ENCODE measurements at places on chromosomes 5 and 9.
A peak's percentile ranks its signal among the peaks of the same experiment; 100 is the strongest.

DNA sequence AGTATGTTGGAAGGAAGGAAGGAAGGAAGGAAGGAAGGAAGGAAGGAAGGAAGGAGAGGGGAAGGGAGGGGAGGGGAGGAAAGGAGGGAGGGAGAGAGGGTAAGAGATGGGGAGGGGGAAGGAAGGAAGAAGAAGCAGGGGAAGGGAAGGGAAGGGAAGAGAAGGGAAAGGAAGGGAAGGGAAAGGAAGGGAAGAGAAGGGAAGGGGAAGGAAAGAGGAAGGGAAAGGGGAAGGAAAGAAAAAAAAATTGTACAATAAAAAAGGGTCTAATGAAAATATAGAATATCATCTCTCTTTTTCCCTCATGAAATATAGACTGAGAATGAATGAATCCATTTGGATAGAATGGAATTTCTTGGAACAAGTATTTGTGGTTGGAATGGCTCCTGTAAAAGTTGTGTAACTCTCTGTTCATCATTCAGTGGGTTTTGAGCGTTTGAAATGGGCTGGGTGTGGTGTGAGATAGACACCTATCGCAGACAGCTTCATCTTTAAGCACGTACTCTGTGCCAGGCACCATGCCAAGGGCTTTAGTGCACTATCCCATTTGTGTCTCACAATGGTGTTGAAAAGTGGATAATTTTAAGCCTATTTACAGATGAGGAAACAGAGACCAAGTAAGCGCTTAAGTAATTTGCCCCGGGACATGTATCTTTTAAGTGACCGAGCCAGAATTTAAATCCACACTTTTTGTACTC, 11.6 kb upstream of the PAPPA start:
- no peak for DNase-seq

GRCh38 chr9:19624519-19624918, 164.3 kb downstream of the SLC24A2 start:
- DNase-seq: no peak

- no peak for DNase-seq
Measured at GRCh38 chr5:78001197-78001596, 225.1 kb upstream of the TBCA start.

GRCh38 chr5:40258222-40258621, 421.5 kb upstream of the PTGER4 start:
- no peak for DNase-seq

DNA sequence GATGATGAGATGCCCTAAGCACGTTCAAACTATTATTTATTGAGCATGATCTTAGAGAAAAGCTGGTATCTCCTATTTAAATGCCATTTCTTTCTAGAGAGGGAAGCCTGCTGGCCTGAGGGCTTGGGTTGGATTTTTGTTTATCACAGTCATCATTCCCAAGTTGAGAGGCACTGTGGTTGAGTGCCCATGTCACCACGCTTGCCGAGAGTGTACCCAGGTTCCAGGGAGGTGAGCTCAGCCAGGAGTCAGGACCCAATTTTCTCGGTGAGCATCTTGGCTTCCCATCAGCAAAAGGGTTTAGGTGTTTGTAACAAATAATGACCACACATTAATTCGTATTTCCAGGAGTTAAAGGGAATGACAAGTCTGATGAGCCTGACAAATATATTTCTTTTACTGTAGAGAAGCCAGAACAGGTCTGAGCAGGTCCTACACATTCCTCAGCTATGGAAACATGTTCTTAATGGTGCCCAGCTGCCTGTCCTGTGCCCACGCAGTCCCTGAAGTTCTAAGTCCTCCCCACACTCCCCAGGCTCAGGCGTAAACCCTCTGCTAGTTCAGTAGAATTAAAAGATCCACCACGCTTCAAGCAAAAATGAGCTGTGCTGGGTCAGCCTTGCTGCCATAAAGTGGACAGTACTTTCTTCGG, 258.9 kb upstream of the IRX2 start:
- no peak for DNase-seq

GRCh38 chr9:744046-744712, 97.3 kb upstream of the DMRT1 start:
- DNase-seq: no peak

GRCh38 chr9:120932086-120932823, 5.7 kb upstream of the TRAF1 start:
- DNase-seq: no peak

DNA sequence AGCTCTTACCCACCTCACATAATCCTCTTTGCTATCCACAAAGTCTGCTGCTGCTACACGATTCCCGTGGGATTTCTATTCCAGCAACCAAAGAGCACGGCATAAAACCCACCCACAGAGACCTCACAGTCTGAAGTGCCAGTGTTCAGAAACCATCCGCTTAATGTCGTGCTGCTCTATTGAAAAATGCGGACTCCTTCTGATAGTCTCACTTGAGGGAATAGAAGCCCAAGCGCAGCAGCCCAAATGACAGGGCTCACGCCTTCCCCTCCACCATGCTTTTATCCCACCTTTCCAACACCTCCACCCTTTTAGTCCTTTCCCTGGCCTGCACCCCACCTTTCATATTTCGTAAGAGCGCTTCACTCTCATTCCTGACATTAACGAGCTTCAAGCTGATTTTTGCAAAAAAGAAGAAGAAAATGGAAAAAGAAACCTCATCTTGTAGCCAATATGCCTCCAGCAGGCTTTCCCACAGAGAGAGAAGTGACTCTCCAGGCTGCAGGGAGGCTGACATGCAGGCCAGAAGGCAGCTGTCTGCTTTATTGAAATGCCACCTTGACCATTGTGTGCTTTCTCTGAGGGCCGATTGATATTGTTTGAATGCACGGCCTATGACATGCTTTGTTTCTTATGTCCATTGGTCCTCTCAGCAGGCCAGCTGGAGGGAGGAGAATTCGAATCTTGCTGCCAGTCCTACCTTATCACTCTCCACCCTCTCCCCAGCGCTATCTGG, 70.6 kb upstream of the PCSK1 start:
- peak; percentile 49 for DNase-seq

DNA sequence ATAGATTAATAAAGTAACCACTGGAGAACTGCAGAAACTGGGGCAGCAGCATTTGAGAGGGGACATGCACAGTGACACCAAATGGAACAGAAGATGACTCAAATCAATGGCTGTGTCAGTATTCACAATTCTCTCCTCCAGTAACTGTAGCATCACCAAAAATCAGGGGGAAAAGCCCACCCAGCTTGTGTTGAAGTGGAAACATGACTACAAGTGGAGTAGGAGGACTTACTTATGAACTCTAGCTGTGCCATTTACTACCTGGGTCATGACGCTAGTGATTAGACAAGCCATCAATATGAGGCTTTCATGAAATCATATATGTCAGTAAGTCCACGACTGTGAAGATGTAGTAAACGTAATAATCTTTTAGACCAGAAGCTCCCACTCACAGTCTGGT, 199.8 kb upstream of the PTGER4 start:
- no peak for DNase-seq

- no peak for DNase-seq
Measured at GRCh38 chr5:54080831-54081230, 229.5 kb downstream of the ARL15 start.

DNA sequence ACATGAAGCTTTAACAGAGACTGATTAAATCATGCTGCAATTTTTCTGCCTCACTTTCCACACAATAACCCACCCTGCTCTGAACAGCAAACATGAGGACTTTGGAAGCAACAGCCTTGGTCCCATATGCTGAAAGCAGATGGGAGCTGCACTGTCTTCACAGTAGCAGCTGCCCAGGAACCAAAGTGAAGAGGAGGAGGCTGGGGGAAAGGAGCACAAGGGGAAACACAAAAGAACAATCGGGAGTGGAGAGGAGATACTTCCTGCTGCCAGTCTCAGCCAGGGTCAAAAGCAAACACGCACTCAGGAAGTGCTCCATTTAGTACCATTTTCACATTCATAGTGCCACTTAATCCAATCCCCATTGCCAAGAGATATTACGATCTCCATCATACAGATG, 183.3 kb upstream of the PUM3 start:
- no peak for DNase-seq

DNA sequence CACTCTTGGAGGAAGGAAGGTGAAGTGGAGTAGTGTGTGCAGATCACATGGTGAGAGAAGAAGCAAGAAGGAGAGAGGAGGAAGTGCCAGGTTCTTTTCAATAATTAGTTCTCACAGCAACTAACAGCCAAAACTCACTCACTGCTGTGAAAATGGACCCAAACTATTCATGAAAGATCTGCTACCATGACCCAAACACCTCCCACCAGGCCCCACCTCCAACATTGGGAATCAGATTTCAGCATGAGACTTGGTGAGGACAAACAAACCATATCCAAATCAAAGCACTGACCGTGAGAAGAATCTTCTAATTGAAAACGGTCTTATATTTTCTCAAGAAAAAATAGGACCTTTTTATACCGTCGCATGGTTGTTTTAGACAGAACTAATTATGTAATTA, 468.7 kb upstream of the TYRP1 start:
- no peak for DNase-seq

DNA sequence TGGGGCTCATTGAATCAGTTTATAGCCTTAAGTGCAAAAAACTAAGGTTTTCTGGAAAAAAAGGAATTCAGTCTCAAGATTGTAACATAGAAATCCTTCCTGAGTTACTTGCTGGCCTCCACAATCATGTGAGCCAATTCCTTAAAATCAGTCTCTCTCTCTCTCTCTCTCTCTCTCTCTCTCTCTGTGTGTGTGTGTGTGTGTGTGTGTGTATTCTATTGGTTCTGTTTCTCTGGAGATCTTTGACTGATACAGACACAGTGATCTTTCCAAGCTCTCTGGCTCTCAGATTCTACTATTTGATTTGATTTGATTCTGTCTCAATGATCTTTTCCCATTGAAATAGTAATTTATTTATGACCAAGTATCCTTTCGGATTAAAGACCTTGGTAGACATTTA, 74.6 kb downstream of the CFAP95 start:
- DNase-seq: no peak

- DNase-seq: peak; percentile 6
Measured at GRCh38 chr9:93815135-93815534, 140.0 kb downstream of the BARX1 start.

DNA sequence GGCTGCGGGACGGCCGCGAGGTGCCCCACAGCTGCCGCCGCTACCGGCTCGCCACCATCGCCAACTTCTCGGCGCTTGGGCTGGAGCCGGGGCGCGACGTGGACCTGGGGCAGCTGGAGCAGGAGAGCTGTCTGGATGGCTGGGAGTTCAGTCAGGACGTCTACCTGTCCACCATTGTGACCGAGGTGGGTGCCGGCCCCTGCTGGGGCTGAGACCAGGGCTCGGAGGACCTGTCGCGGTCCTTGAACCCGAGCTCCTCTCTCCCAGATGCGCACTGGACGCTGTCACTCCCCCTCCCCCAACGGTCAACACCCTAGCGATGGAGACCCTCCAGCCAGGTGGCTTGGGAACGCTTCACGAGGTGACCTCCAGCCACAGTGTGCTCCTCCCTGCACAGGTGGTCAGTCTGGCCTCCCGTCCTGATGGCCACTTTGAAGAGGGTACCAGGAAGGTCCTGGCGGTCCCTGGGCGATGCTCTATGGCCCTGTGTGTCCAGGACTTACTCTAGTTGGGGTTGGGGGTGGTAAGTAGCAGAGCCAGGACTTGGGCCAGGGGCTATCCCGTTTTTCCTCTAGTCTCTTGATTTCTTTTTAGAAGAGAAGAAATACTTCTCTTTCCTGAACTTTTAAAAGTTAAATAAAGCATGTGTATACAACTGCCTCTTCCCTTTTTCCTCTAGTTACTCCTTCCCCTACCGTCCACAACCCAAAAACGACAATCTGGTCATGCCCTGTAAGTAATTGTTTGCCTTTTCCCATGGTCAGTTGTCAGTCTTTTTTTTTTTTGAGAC, 866 bp downstream of the SLC22A5 start:
- no peak for DNase-seq

Data from retina (tissue), 1 donor.